Hematopoietic multipotent progenitor cell treated with erythropoietin and hydrocortisone succinate and interleukin-3 and kit ligand, for 4 days (in vitro differentiated cells): ENCODE measurements at places on chromosomes 4 and X.

GRCh38 chrX:111928456-111928855, 52.5 kb downstream of the TRPC5OS start:
- DNase-seq = no peak

DNA sequence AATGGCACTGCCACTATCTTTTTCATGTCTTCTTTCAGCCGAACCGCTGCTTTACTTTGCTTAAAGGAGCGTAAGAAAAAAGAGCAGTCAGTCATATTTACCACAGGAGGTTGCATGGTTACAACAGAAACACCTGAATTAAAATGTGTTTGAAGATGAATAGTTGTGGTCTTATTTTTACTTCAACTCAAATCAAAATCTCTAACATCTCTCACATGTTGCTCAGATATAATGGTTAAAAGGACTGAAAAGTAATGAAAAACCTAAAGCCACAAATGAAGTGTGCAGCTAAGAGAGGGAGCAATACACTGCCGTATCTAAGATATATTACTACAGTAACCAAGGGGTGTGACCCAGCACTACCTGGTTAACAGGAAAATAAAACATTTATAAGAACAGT, 27.4 kb downstream of the FAM13A start:
- DNase-seq = no peak

DNA sequence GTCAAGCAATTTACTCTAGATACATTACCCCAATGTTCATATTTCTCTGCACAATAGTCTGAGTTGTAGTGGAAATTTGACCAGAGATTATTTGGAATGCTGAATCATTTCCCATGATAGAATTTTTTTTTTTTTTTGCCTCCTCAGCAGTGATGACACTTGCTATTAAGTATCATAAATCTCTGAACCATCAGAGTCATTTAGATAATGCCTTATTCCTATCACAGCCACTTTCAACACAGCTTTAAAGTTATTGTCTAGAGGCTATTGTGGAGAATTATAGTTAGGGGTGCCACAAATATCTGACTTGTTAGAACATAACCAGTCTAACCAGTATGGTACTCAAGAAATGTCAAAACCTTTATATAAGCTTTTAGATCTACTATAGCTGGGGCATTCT, 79.8 kb downstream of the LCORL start:
- no peak for DNase-seq

GRCh38 chrX:150239946-150240642, 123.0 kb upstream of the MAMLD1 start:
- no peak for DNase-seq
